ENCODE measurements at places on chromosomes 12 and 14.

- no peak for DNase-seq
These were observed 35.1 kb upstream of the ACTN1 start for GRCh38 chr14:69013943-69014782.

GRCh38 chr14:38583471-38583870 lies 327.6 kb upstream of the CLEC14A start:
- no peak for DNase-seq

DNA sequence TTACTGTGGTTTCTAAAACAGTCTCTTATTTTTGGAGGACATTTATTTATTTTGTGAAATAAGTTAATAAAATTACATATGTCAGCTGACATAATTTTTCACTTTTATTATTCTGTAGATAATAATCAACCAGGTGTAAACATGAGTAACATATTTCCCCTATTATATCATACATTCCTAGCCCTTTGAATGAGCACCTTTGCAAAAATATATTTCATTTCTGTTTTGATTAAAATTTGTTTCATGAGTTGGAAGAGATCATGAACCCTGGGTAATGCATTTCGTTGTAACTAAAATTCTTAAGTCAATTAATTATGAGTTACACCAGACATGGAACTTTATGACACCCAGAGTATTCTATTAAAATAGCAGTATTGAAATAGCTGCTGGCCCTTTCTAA lies 56.3 kb downstream of the SLC16A7 start:
- DNase-seq = no peak

- DNase-seq = no peak
These were observed 4.9 kb upstream of the ASIC1 start for GRCh38 chr12:50052544-50052943.
